ENCODE measurements at places on chromosomes 3 and 15.
A peak's percentile ranks its signal among the peaks of the same experiment; 100 is the strongest.

DNA sequence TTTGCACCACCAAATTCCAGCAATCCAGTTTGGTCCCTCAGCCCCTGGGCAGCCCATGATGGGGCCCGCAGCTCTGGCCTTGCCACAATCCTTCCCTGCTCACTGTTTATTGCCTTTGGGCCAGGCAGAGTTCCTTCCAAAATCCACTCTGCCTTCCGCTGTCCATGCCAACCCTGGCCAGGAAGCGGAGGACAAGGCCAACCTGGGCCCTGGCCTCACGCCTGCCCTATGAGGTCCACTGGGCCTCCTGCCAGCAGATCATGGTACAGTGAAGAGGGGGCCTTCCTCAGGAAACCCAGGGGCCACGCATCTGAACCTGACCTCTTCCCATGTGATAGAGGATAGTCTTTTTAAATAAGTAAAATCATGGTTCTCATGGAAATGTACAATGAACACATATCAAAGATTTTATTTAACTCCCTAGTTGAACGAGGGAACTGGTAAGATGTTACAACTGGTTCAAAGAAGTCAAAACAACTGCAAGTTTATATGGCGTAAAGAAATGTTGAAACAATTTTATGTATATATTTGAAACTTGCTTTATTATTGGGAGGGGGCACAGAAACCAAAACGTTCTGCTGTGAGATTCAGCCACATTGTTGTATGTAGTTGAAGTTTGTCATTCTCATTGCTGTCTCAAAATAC is 95.8 kb upstream of the TNFAIP8L3 start:
- DNase-seq: no peak

DNA sequence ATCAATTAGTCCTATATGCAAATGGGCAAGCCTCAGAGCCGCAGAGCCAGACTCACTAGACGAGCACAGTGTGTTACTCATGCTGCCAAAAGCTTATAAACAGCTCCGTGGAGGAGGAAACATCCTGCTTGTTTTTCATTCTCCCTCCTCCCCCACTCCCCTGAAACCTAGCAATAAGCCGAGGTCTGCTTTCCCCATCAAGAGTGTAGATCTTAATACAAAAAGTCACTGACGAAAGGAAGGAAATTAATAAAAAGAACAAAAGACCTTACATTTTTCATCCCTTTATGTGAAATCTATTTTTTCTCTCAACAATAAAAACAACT is 88.5 kb downstream of the XXYLT1 start:
- DNase-seq: peak; percentile 55

DNA sequence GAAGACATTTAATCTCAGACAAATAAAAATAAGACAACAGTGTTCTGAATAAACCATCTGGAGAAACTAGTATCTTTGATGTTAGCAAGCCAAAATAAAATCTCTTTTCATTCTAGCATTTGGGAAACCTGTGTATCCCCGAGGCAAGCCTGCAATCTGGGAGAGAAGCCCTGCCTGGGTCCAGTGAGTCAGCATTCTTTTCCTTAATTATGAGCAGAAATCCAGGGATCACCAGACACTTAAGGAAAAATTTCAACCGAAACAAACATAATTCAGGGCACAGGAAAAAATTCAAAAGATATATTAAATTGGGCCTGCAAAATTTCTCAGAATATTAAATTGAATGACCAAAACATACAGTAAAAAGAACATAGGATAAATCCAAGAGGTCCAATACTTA is 4.2 kb downstream of the NCBP2 start:
- DNase-seq: no peak

DNA sequence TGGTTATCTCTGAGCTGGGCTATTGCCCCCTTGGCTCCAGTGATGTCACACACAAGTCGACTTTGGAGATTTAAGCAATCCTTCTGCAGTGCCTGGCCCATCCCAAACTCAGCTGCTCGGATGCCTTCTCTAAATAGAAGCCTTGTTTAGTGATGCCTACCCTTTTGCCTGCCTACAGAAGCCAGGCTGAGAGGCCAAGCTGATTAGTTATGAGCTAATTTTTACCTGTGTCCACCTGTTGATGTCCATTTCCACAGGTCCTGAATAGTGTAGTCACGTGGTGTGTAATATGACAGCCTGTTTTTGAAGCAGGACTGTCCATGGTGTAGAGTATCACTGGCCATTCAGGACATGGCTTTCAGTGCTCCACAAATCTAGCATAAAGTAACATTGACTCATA is 45.5 kb downstream of the SSUH2 start:
- DNase-seq: no peak

DNA sequence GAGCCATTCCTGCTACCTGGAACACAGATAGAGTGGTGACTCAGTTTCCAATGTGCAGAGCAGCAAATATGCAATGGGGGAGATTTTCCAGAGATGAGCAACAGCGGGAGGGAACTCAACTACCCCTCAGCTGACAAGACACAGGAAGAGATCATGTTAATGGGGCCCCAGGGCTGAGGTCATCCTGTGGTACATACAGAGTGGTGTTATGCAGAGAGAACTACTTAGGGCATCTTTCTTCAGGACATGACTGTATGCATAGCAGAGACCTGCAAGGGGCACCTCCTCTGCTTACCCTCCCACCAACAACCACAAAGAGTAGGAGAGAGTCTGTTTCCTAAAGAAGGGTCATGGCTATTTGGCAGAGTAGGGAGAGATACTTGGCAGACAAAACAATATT is 6.8 kb upstream of the TBC1D5 start:
- DNase-seq: no peak

- DNase-seq: no peak
Measured at GRCh38 chr15:80188251-80188650, 35.5 kb downstream of the FAH start.

GRCh38 chr15:85579957-85580694 is 199.7 kb downstream of the AKAP13 start:
- peak; percentile 37 for DNase-seq

DNA sequence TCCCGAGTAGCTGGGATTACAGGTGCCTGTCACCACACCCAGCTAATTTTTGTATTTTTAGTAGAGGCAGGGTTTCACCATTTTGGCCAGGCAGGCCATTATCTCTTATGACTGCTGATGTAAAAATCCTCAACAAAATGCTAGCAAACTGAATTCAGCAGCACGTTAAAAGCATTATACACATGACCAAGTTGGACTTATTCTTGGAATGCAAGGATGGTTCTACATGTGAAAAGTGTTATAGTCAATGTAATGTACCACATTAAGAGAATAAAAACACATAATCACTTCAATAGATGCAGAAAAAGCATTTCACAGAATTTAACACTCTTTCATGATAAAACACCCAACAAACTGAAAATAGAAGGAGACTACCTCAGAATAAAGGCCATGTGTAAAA is 20.2 kb downstream of the RNF13 start:
- DNase-seq: no peak

- DNase-seq: no peak
Measured at GRCh38 chr3:11832981-11833905, 13.4 kb downstream of the TAMM41 start.

- no peak for DNase-seq
Measured at GRCh38 chr3:174331095-174331800, 527.9 kb upstream of the NAALADL2 start.

DNA sequence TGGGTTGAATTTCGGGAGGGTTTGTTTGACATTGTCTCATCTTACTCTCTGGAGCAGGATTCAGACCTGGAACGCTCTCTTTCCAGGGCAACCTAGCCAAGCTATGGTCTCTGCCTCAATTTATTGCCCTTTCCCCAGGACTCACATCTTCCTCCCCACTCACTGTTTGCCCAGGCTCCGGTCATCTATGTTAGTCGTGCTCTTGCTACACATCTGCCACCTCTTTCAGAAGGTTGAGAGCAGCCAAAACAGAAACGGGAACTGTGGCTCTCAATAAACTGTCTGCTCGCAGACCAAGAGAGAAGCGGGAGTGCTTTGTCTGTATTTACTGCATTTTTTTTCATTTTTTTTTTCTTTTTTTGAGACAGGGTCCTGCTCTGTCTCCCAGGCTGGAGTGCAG is 81.6 kb downstream of the ST6GAL1 start:
- DNase-seq: no peak

GRCh38 chr3:127011270-127011992 is 28.5 kb downstream of the PLXNA1 start:
- no peak for DNase-seq

DNA sequence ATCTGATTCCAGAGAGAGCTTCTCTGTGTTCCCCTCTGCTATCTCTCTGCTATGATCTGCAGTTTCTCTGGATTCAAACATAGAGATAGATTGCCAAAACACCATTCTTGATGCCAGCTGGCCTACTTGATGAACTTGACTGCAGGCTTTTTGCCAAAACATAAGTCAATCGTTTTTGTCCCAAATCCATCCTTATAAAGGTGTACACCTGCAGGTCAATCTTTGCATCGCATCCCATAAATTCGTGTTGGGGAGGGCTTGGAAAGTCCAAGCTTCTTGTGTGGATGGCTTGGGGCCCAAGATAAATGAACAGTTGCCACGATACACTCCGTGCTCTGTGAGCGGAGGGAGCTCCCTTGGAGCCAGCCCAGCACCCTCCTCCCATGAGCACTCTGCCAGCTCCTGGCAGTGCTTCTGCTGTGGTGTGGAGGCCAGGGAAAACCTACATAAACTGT is 2.7 kb downstream of the CERS3 start:
- DNase-seq: no peak

- DNase-seq: no peak
Measured at GRCh38 chr3:42205800-42206514, 60.0 kb downstream of the CCK start.

- no peak for DNase-seq
Measured at GRCh38 chr3:128060473-128061381, 8.5 kb downstream of the SEC61A1 start.

DNA sequence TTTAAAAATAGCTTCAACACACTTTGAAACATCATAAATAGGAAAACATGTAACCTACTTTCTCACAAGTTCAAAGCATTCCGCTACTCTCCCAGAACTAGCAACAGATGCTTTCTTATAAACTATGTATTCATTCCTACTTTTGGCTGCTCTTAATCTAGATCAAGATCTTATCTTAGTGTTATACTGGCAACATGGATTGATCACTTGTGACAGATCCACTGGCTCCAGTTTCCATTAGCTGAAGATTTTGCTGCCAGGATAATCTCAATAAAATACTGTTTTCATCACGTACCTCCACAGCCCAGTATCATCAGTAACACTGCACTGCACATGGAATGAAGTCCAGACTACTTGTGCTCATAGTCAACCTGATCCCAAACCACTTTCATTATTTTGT is 491.7 kb upstream of the AGTR1 start:
- no peak for DNase-seq

- DNase-seq: no peak
Measured at GRCh38 chr3:152284906-152285305, 16.2 kb downstream of the MBNL1 start.

DNA sequence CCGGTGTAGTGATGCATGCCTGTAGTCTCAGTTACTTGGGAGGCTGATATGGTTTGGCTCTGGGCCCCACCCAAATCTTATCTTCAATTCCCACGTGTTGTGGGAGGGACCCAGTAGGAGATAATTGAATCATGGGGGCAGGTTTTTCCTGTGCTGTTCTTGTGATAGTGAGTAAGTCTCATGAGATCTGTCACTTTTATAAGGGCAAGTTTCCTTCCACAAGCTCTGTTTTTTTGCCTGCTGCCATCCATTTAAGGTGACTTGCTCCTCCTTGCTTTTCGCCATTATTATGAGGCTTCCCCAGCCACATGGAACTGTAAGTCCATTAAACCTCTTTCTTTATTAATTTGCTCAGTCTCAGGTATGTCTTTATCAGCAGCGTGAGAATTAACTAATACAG is 566.7 kb upstream of the NECTIN3 start:
- no peak for DNase-seq

Measured in kidney glomerular epithelial cell (primary cell).